Activated CD8-positive, alpha-beta memory T cell treated with anti-CD3 and anti-CD28 coated beads, Interleukin-2, amount 50 U/mL, for 4 hours (primary cell): ENCODE measurements at places on chromosomes 6 and 20.

DNA sequence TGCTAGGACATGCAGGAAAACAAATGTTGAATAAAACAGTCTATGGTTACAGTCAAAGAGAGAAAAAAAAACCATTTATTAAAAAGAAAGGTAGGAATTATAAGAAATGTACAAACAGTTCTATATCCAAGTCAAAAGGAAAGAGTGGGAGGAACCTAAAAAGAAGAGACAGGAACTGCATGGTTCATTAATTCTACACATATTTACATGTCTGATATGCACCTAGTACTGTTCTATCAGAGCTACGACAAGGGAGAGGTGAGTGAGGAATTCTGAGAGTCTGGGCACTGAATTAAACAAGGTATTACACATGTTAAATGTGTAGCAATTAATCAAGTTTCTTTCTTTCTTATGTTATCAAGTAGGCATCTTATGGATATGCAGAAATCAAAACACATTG is 41.9 kb downstream of the SYCP2 start:
- DNase-seq: no peak

DNA sequence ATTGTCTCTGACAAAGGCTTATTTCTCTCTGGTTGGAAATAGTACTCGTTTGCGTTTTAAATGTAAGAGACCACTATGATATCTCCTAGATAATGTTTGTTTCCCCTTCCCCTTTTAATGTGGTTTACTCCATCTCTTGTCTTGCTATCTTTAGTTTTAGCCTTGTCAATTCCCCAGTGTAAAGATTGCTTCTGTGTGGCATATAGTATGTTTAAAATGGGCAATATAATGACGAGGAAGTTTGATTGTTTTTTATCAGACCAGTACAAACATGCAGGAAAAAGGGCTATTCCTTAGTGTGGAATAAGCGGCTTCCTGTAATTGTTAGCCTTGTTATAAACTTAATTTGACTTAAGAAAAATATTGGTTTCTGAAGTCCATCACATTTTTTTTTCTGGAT is 3.1 kb downstream of the QKI start:
- DNase-seq: no peak

- DNase-seq: no peak
These were observed 120.1 kb downstream of the RPS12 start for GRCh38 chr6:132934496-132934895.

DNA sequence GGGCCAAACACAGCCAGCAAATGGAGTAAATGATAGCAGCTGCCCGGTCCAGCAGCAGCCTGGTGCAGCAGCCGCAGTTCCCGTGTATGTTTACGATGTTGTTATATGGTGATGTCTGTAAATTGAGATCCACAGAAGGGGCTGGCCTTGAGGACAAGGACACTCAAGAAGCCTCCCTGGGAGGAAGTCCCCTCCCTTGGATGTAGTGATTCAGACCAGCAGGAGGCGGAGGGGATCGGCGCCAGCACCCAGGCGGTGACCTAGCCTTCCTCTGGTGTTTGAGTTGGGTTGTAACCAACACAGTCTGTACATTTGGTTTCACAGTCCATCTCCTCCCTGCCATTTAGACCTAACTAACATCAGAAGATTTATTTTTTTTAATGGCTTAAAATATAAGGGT is 187.8 kb downstream of the SYNDIG1 start:
- no peak for DNase-seq

GRCh38 chr6:37273690-37274089 is 15.7 kb upstream of the TMEM217 start:
- no peak for DNase-seq

- no peak for DNase-seq
These were observed 655.7 kb downstream of the EPHA7 start for GRCh38 chr6:92763680-92764079.

- DNase-seq: no peak
These were observed 119.1 kb upstream of the ADGRF1 start for GRCh38 chr6:47161176-47161687.

GRCh38 chr6:169926617-169927417 is 175.4 kb downstream of the ERMARD start:
- no peak for DNase-seq

GRCh38 chr20:61807471-61808160 is 258.1 kb downstream of the TAF4 start:
- no peak for DNase-seq

GRCh38 chr20:46126440-46127056 is 8.4 kb downstream of the CD40 start:
- DNase-seq: no peak

GRCh38 chr6:149266659-149267058 is 50.9 kb upstream of the TAB2 start:
- DNase-seq: no peak

- DNase-seq: no peak
These were observed 569.7 kb upstream of the MARCKS start for GRCh38 chr6:113287396-113287795.

GRCh38 chr6:96582436-96582835 is 19.5 kb downstream of the FHL5 start:
- DNase-seq: no peak

DNA sequence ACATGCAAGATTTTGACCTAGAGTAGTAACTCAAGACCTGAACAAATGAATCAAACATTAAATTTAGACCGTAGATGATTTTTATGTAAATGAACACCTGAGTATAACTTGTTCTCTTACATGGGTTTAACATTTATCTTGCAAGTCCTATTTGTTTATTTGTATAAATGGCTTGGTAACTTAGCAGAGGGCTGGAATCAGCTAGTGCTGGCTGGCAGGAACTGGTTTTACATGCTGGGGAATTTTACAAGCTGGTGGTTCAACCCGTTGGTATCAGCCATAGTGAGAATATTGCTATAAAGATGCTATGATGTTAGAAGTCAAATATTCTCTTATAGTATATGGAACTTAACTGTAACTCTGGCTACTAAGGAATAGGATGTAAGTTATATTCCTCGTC is 8.9 kb downstream of the SLC22A2 start:
- no peak for DNase-seq

DNA sequence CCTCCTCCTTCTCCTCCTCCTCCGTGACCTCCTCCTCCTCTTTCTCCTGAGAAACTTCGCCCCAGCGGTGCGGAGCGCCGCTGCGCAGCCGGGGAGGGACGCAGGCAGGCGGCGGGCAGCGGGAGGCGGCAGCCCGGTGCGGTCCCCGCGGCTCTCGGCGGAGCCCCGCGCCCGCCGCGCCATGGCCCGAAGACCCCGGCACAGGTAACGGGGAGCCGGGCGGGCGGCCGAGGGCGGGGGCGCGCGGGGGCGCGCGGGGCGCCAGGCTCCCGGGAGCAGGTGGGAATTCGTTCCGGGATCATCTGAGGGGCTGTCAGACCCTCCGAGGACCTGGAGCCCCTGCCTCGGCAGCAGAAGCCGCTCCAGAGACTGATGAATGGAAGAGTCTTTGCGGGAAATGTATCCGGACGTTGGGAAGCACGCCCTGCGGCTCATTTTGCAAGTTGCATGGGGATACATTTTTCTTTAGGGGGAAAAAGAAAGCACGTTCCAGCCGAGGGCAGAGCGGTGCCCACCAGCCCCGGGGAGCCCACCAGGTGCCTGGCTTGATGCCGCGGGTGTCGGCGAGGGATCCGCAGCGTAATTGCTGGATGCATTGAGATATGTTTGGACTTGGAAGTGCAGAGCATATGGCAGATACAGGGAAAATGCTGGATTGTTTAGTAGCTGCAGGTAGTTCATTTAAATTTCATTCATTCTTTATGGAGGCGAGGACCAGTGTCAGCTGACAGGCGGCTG is 394 bp downstream of the MYB start:
- peak; percentile 23 for DNase-seq

- DNase-seq: peak; percentile 52
These were observed 34.0 kb downstream of the TRERF1 start for GRCh38 chr6:42417641-42418112.

DNA sequence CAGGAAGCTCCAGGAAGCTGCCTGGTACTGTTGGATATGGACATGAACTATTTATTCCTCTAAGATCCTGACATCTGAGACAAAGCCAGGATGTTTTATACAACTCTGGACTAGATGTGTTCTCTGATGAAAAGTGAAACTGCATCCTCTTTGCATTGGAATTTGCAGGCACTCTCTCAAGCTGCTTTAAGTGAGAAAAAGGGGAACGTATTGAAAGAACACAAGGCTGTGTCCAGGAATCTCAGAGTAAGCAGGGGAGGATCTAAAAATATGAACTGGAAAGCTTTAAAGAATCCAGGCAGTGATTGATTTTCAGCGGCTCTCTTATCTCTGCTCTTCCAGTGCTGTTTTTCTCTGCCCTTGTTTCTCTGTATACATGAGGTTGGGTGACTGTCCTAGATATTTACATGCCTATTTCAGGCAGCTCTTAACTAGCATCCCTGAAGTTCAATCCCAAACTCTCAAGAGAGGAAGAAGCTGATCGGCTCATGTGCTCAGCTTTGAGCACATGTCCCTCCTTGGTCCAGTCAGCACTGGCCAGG is 193.8 kb downstream of the PLCB4 start:
- no peak for DNase-seq

DNA sequence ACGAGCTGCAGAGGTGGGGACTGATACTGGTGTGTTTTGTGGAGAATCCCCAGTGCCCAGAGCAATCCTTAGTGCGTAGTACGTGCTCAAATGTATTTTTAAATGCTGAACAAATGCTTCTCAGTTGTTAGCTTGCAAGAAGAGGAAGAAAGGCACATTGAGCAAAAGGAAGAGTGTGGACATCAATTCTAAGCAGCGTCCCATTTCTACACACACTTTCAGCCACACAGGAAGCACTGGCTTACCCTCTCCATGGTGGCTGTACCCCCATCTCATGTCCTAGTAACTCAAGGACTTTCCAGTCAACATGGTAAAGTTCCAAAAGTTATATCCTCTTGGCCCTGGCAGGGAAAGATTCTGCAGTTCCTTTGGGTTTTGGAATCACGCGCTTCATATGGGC is 98.8 kb upstream of the NXT1 start:
- DNase-seq: no peak

GRCh38 chr6:27650620-27651370 is 177.9 kb upstream of the ZNF184 start:
- DNase-seq: no peak

DNA sequence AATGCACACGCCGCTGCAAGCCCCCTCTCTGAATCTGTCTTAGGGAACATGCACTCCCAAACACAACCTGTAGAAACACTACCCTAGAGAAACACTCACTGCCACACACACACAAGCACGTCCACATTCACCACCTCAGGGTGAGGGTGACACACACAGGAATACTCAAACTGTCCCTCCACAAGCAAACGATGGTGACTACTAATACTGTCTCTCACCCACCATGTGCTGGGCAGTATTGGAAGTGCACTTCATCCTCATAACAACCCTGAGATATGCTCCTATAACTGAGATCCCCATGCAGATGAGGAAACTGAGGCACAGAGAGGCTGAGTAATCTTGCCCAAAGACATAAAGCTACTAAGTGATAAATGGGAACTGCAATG is 55.0 kb downstream of the ATP9A start:
- no peak for DNase-seq

- DNase-seq: peak; percentile 25
These were observed 609 bp downstream of the OGFRL1 start for GRCh38 chr6:71289039-71289801.

DNA sequence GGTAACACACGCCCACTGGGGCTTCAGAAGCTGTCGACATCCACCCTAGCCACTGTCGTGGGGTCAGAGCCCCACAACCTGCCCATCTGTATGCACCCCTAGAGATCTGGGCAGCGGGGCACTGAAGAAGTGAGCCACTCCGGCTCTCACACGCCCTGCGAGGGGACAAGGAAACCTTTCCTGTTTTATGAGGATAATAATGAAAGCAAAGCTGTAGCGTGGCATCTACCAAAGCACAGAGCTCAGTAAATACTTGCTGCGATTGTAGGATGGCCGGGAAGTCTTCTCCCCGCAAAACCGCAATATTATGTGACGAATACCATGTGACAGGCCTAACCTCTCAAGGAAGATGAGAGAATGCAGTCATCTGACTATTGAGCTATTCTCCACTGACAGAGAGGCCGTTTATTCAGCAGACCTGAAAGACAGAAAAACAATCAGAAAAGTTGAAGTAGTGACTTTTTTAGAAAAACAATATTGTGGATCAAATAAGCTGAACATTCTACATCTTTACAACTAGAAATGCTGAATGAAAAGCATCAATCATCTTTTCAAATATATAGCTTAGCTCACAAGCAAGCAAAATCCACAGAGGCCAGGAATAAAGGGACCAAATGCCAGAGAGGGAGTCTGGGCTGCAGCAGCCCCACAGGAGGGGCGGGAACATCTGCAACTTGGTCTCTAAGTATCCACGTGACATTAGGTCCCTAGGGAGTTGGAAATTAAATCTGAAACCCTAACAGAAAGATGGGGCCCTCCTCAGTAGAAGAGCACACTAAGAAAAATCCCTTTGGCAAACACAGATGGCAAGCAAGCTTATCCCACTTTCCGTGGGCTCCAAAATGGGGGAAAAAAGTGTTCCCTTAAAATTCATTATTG is 207.8 kb downstream of the TTLL2 start:
- DNase-seq: no peak

DNA sequence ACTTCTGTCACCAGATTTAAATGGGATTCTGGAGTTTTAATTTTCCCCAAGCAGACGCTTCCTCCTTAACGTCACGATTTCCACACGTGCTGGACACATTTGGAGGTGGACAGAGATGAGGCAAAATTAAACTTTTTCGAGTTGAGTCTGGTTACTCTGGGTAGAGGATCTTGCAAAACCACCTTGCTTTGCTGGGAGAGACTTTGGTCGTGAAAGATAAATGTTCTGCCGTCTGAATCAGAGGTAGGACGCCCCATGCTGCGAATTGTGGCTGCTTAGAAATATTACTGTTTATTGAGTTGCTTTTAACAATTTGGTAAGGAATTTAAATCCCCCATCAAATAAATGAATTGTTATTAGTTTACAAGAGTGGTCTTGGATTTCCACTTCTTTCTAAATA is 46.8 kb downstream of the CTCFL start:
- DNase-seq: no peak

GRCh38 chr6:111916747-111917146 is 43.5 kb upstream of the FYN start:
- DNase-seq: no peak

- DNase-seq: peak; percentile 18
These were observed 743 bp downstream of the CMTR1 start for GRCh38 chr6:37433657-37434271.

DNA sequence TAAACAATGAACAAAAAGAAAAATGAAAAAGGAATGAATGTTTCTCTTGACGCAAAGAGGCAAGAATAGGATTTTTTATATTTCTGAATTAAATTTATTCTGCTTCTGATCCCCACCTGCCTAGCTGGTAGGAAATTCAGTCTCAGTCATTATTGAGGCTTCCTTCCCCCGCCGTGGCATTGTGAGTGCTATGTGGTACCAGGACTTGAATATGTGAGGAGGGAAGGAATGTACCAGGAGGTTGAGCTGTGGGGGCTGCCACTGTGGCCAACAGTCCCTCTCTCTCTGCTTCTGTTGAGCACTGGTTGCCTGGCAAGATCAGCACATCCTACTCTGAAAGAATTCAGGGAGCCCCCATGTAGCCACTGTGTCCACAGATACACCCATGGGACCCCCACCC is 368.1 kb upstream of the JARID2 start:
- DNase-seq: no peak

DNA sequence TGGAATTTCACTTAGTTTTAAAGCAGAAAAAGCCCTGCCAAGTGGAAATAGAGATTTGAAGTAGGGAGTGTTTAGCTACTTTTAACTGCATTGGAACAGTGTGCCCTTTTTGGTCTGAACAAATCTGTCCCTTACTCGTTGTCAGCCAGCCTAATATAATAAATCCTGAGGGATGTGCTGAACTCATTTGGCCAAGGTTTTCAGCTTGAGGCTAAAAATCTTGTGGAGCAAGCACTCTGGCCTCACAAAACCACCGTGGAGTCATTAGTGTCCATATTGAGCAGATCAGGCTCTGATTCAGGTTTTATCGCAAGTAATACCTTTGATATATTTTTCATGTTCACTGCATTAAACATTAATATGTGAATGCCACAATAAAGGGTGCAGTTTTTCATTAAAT is 383.5 kb downstream of the FRK start:
- DNase-seq: no peak
